ENCODE measurements at places on chromosomes 2 and 18.

GRCh38 chr2:217467331-217467730 lies 535.5 kb downstream of the TNS1 start:
- no peak for DNase-seq

- DNase-seq = no peak
These were observed 93.7 kb upstream of the SRD5A2 start for GRCh38 chr2:31674446-31674845.

DNA sequence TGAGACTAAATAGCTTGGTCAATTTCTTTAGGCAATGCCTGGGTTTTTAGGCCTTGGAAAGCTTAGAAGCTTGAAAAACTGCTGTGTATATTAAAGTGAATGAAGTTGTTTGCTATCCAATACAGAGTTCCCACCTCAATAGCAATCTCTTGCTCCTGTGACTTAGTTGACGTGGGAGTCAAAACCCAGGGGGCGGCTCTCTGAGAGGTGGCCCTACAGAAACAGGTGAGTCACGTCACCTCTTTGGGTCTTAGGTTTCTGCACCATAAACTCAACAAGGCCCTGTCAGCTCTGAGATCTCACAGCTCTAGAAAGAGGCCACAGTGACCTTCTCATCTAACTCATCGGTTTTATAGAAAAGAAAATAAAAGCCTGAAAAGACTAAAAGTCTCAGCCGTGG lies 79.6 kb downstream of the ADD2 start:
- no peak for DNase-seq

- DNase-seq = no peak
These were observed 47.1 kb downstream of the PLCL1 start for GRCh38 chr2:197851451-197851850.

DNA sequence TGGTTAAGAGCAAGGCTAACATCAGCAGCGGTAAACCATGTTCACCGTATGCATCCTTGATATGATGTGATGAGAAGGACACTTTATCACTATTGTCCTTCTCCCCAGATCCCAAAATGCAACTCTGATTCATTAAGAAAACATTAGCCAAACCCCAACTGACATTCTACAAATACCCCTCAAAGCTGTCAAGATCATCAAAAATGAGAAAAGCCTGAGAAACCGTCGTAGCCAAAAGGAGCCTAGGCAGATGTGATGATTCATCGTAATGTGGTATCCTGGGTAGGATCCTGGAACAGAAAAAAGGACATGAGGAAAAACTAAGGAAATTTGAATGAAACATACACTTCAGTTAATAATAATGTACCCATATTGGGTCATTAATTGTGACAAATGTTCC lies 67.3 kb upstream of the ST6GAL2 start:
- DNase-seq = no peak

DNA sequence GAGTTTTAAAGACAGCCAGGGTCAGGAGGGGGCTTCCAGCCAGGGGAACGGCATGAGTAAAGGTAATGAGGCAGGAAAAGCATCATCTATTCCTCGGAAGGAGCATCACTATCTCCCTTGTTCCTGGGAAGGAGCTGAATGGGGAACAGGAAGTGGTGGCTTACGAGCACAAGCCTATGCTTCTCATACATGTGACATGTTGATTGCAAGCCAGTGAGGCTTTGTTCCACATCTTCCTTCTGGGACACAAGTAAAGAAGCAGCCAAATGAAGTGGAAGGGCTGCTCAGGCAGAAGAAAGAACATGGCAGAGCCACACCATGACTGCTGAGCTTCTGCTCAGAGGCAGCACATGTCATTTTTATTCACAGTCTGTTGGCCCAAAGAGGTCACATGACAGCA lies 15.1 kb upstream of the LMAN1 start:
- no peak for DNase-seq

DNA sequence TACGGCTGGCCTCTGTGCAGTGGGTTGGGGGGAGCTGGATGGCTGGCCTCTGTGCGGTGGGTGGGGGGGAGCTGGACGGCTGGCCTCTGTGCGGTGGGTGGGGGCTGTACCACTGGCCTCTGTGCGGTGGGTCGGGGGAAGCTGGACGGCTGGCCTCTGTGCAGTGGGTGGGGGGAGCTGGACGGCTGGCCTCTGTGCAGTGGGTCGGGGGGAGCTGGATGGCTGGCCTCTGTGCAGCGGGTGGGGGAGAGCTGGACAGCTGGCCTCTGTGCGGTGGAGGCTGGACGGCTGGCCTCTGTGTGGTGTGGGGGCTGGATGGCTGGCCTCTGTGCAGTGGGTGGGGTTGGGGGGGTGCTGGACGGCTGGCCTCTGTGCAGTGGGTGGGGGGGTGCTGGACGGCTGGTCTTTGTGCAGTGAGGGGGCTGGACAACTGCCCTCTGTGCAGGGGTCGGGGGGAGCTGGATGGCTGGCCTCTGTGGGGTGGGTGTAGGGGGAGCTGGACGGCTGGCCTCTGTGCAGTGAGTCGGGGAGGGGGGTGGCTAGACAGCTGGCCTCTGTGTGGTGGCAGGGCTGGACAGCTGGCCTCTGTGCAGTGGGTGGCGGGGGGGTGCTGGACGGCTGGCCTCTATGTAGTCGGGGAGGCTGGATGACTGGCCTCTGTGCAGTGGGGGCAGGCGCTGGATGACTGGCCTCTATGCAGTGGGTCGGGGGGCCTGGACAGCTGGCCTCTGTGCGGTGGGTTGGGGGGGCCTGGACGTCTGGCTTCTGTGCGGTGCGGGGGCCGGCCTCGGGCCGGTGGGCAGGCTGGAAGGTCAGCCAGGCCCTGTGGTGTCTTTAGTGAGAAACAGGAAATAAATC lies 31.9 kb downstream of the NFATC1 start:
- DNase-seq = no peak

GRCh38 chr2:78999406-78999805 lies 26.1 kb upstream of the REG3G start:
- peak; percentile 2 for DNase-seq

DNA sequence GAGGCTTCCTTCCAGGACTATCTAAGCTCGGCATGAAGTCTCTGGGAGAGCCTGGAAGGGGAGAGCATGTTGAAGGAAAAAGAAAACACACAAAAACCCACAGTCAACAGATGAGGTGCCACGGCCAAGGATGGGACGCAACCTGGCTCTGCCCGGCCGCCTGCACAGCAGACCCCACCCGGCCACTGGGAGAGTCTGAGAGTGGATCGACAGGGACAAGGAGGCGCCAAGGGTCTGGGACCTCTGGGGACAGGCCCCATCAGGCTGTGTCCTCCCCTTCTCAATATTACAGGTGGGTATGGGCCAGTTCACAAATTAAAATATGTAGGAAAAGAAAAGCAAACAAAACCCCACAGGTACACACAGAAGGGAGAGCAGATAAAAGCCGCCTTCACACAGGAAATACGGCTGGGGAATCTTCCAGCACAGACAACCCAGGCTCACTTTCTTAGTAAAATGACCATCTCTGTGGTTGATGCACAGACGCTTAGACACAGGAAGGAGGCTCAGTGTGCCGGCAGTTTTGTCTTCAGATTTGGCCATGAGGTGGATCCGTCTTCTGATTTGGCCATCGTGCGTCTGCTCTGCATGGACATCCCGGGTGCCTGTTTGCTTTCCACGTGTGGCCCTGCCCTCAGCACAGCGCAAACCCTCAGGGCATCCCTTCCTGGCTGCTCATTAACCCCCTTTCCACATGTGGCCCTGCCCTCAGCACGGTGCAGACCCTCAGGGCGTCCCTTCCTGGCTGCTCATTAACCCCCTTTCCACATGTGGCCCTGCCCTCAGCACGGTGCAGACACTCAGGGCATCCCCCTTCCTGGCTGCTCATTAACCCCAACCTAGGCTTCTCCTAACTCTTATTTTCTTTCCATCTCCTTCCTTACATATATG lies 138.4 kb downstream of the EIPR1 start:
- no peak for DNase-seq

DNA sequence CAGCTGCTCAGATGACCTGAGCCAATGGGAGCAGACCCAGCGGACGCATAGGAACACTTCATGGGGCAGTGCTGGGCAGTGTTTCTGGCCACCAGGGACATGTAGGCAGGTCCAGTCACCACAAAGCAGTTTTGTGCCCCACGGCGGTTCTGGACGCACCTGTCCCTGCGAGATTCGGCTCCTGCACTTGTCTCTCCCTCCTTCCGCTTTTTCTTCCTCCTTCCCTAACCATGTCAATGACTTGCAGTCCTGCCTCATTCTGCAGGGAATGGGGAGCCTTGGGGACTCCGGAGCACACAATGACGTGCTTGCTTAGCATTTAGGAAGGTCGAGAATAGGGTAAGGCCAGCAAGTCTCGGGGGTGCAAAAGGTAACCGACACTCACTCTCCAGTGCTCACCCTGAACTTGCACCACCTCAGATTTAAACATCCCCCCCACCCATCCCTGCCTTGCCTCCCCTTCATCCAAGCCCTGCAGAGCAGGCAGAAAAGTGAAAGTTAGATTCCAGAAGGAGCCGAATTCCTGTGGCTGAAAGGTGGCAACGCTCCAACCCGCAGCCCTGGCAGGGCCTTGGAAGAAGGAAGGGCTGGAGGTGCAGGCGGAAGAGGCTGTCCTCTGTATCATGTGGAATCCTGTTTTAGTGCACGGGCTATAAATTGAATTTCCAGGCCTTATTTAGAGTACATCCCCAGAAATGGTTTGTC lies 40.5 kb upstream of the ATG16L1 start:
- peak; percentile 92 for DNase-seq

- peak; percentile 91 for DNase-seq
These were observed at the start of gene VAMP8 for GRCh38 chr2:85577386-85578242. VAMP8 (plus strand) TSS chr2:85577586; CDS start chr2:85577647, 61 bp downstream.

- peak; percentile 71 for DNase-seq
These were observed 22.8 kb upstream of the KIDINS220 start for GRCh38 chr2:8860239-8860638.

DNA sequence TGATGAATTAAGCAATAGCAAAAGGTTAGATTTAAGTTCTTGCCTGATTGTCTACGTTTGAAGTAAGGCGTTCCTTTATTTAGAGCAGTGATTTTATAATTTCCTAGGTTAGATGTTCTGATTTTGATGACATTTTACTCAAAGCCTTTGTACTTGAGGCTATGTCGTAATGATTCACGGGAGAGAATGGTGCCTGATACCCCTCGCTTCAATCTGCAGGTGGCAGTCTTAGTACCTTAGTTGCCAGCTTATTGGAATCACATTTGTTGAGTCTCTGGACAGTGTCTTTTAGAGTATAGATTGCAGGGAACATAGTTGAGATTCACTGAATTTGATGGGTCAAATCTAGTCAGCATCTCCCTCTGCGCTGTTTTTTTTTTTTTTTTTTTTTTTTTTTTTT lies 89.5 kb downstream of the BIRC6 start:
- DNase-seq = no peak

DNA sequence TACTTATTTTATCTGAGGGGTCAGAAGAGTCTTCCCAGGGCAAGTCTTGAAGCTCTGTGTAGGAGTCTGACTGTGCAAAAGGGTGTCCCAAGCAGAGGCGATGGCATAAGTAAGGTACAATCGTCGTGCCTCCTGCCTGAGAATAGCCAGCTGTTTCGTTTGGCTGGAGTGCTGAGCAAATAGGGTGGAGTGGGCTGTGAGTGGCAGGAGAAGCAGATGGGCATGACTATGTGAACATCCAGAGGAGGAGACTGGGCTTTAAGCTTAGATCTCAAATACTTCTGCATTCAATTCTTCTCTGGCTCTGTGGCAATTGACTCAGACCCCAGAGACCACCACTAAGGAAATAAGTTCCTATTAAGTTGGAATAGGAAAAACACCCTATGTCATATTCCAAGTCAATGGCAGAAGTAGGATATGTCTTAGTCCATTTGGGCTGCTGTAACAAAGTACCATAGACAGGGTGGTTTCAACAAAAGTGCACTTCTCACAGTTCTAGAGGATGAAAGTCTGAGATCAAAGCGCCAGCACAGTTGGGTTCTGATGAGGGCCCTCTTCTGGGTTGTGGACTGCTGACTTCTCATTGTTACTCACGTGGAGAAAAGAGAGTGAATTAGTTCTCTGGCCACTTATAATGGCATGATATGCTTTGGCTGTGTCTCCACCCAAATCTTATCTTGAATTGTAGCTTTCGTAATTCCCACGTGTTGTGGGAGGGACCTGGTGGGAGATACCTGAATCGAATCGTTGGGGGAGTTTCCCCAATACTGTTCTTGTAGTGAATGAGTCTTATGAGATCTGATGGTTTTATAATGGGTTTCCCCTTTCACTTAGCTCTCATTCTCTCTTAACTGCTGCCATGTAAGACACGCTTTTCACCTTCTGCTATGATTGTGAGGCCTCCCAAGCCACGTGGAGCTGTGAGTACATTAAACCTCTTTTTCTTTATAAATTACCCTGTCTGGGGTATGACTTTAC lies 120.2 kb downstream of the LPIN1 start:
- no peak for DNase-seq

DNA sequence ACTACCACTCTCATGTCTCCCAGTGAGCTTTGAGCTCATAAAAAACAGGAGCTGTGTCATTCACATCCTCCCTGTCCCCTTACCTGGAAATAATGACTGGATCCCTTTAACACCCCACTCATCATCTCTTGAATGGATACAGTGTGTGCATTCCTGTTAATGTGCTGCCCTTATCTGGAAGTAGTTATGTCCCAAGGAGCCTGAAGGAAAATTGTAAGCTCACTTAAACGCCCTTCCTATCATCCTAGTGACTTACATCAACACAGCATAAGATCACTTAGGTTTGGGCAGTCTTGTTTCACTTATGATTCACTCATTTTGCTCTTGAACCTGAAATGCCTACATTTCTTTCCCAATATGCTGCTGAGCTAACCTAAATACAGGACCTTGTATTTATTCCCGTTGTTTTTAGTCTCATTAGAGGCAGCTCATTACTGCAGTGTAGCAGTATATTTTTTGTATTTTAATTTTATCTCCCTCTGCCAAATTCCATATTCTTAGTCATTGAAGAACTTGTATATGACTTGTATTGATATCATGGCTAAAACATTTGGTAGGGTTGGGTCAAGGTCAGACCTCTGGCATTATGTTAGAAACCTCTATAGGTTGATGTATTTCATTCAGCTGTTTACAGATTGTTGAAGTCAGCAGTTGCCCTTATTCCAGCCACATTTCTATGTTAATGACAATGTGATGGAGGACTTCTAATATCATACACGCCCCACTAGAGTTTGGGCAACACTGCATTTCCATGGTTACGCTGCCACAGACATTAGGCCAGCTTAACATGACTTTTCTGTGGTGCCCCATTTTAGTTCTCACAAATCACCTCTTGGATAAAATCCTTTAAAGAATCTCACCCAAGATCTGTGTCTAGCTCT lies 72.9 kb downstream of the PKP4 start:
- DNase-seq = peak; percentile 32

GRCh38 chr18:56202678-56203077 lies 435.7 kb downstream of the TXNL1 start:
- no peak for DNase-seq

- DNase-seq = no peak
These were observed 112.2 kb upstream of the NABP1 start for GRCh38 chr2:191565647-191566198.

DNA sequence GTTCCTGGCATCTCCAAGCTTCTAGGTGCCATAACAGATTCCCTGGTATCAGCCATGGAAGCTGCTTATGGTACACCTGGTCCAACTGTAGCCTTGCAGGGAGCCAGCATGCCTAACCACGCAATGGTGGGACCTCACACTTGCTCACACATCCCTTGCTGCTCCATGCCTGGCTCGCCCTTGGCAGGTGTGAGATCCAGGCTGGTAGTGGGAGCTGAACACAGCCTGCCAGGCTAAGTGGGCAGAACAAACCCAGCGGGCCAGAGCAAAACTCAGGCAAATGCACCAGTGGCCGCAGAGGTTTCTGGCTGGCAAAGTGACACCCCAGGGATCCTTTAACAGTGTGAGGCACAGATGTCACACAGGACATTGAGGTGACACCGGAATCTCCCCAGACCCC lies 185.8 kb downstream of the NDUFA10 start:
- DNase-seq = no peak
